Neural progenitor cell (in vitro differentiated cells): ENCODE measurements at places on chromosomes 6 and 20. TPM values are rescaled to one million over a fixed set of nuclear protein-coding genes. Genes with fewer than 3 reads are reported as not detected.

DNA sequence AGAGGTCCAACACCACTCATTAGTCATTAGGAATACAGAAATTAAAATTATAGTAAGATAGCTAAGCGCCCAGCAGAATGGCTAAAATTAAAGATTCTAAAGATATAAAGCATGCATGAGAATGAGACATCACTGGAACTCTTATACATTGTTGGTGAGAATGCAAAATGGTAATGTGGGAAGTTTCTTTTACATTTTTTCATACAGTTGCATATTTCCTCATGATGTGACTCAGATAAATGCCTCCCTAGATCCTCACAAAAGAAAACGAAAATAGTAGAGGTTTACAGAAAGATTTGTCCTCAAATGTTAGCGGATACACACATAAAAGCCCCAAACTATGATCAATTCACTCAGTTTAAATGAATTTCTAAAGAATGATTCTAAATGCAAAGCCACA is 633.7 kb upstream of the GJE1 start:
- DNase-seq: no peak

DNA sequence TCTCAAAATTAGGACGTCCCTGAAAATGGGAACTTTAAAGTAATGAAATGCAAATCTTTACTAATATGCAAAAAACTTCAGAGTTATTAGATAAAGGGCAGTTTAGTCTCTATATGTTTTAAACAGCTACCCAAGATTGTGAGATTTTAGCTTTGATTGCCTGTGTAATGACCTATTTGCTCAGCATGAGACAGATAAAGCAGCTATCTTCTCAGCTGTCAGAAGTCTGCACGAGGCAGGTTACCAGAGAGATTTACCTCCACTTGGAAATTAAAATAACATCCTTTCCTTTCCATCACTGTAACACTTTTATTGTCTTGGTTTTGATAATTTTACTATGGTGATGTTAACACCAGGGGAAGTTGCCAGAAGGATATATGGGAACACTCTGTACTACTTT is 436.6 kb upstream of the OPRM1 start:
- DNase-seq: no peak

HACE1 gene
- 37.0 and 53.3 TPM in 2 replicates for total RNA-seq

IMPG1 gene
- total RNA-seq: not detected in 2 replicates

DNA sequence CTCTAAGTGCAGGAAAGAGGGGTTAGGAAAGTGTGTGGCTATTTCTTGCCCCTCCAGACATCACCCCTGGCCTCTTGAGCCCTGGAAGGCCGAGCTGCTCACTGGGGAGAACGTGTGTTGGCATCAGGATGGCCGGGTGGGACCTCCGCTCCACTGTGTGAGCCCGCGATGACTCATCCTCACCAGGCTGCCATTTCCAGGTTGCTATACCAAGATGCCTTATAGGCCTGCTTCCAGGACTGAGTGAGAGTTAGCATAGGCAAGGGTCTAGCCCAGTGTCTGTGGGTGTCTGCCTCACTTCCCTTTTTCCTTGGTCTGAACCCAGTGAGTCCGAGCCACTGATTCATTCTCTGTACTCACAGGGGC is 105.0 kb downstream of the MRPL14 start:
- DNase-seq: no peak

TFAP2D gene
- not detected in 2 replicates for total RNA-seq

OR2B6 gene
- total RNA-seq: 0.22 TPM in 1 of 2 replicates, not detected in the other

GRCh38 chr6:109979033-109979921 is 1.2 kb downstream of the GPR6 start:
- DNase-seq: peak; percentile 55

- no peak for DNase-seq
Observed at GRCh38 chr6:104486035-104486434, 373.7 kb downstream of the HACE1 start.

DNA sequence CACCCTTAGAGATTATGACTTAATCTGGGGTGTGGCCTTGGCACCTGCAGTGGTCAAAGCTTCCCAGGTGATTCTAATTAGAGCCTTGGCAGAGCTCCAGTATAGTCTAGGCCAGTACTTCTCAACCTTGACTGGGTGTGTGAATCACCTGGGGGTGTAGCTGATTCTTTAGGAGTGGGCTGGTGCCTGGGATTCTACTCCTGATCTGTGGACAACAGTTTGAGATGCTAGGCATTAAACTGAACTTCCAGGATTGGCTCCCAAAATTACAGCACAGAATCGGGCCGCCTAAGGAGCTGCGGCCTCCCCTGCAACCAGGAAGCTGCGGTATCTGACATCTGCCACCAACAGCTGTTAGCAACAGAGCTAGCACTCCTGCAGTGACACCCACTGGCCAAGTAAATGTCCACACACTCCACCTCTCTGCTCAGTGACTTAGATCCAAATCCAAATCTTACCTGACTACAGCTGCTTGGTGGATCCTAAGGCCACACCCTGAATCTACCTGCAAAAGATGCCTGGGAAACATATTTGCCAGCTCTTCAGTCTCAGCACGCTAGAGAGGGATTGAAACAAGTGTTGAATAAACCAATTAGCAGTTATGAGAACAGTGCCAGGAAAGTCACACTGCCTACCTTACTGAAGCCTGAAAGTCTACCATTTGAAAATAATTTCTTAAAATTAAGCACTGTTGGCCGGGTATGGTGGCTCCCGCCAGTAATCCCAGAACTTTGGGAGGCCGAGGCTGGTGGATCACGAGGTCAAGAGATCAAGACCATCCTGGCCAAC is 126.7 kb downstream of the UNC5CL start:
- DNase-seq: peak; percentile 51

- DNase-seq: peak; percentile 75
Observed at GRCh38 chr20:54680872-54681619, 205.7 kb downstream of the DOK5 start.

DNA sequence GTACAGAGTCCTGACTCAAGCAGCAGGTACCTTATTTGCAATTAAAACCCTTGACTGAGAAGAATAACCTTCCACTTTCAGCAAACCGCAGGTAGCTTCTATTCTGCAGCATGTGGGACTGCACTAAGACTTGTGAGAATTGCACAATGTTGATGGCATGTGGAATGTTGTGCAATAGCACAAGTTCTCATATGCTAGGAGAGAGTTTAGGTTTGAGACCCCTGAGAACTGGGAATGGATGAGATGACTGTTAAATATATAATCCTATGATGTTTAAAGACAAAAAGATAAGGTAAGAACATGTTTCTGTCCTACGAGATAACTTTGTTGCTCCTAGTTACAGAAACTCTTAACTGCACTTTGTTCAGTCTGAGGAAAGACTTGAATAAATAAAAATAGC is 194.6 kb downstream of the OTOR start:
- DNase-seq: no peak

GRCh38 chr20:53157443-53158408 is 185.6 kb downstream of the TSHZ2 start:
- peak; percentile 72 for DNase-seq

FLRT3 gene
- total RNA-seq: 24.0 and 41.8 TPM in 2 replicates

DNA sequence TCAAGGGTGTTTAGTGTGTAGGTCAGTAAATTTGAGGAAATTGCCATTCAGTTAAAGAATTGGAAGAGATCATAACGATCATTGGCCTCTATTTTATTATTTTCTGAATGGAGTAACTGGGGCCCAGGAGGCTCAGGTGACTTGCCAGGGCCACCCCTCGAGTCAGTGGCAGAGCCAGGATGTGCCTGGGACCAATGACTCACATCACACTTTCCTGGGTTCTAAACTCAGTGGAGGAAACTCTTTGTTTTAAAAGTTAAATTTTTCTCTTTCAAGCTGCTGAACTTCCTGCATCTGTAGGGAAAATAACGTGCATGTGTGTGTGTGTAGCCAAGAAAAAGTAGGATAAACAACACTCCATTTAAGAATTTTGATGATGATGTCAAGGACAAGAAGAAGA is 135.5 kb downstream of the MYLK4 start:
- no peak for DNase-seq

DACT2 gene
- 0.36 and 5.5 TPM in 2 replicates for total RNA-seq

- DNase-seq: no peak
Observed at GRCh38 chr6:2307799-2308198, 62.4 kb upstream of the GMDS start.

DNA sequence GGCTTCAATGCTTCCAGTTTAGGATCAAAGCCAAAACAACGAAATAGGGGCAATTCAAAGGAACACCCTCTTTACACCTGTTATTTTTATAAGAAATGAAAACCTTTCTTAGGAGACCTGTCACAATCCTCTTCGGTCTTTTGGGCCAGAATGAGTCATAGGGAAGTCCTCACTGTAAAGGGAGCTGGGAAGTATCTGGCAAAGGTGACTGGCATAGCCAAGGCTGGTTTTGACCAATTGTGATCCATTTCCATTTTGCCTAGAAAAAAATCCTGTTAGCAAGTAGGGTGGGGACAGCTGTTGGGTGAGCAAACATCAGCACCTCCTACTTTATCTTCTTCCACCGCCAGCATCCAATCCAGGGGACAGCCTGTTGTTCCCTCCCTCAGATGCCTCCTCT is 343.2 kb upstream of the SULF2 start:
- no peak for DNase-seq

- no peak for DNase-seq
Observed at GRCh38 chr6:90158936-90159335, 137.7 kb downstream of the BACH2 start.

OR12D1 gene
- not detected in 2 replicates for total RNA-seq

- no peak for DNase-seq
Observed at GRCh38 chr6:158519300-158519699, 40.6 kb upstream of the TMEM181 start.

HDGFL1 gene
- not detected in 2 replicates for total RNA-seq

DNA sequence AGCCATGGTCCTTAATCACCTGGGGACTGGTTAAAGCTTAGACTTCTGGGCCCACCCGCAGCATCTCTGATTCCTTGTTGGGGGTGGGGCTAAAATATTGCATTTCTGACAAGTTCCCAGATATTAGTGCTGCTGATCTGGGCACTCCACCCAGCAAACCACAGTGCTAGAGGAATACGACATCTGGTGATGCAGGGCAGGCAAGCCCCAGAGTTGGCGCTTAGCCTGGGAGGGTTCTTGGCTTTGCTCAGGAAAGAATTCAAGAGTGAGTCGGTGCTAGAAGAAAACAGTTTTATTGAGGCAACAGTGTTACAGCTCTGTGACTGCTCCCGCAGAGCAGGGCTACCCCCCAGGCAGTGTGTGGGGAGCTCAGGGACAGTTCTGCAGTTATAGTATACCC is 210.7 kb downstream of the TFAP2C start:
- no peak for DNase-seq

DNA sequence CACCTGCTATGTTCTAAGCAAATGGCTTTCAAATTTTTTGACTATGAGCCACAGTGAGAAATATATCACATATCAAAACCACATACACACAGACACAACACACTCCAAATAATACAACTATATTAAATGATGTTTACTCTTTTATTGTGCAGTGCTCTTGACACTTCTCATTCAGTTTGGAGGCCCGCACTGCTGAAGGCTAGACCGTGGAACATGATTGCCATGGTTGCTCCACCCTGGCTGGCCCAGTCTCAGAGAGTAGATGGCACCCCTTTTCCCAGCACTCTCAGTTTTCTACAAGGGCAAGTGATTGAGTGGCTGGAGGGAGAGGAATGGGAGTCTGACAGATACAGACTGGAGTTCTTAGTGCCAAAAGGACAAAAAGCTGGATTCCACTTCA is 86.9 kb downstream of the SH3BGRL2 start:
- DNase-seq: no peak

SUPT3H gene
- 16.3 and 22.5 TPM in 2 replicates for total RNA-seq

DNA sequence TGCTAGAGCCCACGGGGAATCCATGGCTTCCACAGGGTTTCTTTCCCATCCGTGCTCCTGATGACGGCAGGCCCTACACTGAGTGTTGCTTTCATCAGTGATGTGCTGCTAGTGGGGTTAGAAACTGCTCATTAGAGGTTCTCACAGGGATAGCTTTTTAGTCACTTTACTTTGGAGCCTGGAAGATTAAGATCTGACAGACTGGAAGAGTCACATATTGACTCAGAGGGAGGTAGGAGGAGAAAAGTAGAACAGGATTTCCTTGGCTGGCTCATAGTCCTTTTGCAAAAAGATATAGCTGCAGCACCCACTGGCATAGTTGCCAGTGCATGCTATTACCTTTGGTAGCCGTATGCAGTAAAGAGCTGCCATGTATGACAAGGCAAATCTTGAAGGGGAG is 890.3 kb downstream of the C6orf118 start:
- DNase-seq: no peak

GRCh38 chr6:6221787-6222535 is 98.5 kb downstream of the F13A1 start:
- peak; percentile 63 for DNase-seq

GRCh38 chr6:167975458-167975857 is 22.0 kb upstream of the KIF25 start:
- no peak for DNase-seq

- no peak for DNase-seq
Observed at GRCh38 chr6:168280020-168280898, 39.3 kb downstream of the DACT2 start.

KIF25 gene
- total RNA-seq: 1.2 and 1.5 TPM in 2 replicates

DNA sequence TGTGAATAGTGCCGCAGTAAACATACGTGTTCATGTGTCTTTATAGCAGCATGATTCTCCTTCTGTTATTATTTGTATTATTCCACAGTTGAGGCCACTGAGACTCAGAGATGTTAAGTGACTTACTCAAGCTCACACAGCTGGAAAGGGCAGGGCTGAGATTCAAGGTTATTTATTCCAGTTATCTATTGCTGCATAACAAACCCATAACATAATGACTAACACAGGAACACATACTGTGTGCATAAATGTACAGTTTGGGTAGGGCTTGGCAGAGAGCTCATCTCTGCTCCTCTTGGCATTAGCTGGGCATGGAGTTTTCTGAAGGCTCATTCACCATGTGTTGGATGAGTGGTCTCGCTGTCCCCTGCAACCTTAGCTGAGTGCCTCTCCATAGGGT is 68.8 kb downstream of the STK35 start:
- no peak for DNase-seq

DNA sequence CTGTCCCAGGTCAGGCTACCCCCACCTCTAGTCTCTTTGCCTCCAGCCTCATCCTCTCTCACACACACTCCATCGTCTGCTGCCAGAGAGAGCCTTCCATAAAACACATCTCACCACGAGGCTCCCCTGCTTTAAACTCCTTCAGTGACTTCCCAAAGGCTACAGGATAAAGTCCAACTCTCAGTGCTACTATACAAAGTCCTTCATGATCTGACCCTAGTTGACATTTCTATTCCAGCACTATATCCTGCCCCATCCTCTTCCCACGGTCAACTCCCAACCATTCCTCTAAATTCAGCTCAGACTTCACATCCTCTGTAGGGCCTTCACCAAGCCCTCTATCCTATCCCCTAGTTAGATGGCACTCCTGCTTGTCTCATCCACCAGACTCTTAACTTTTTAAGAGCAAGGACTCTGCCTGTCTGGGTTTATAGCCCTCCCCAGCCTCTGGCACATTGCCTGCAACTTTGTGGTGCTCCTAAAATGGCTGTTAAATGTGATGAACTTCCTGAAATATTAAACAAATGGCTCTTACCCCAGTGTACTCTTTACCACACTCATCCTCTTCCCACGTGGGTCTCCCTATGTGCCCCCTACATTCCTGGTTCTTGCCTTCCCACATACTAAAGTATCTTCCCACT is 36.1 kb downstream of the KIF16B start:
- DNase-seq: no peak
